ENCODE measurements at places on chromosomes 11 and 22. TPM values are rescaled to one million over a fixed set of nuclear protein-coding genes. Genes with fewer than 3 reads are reported as not detected.

RAB38 gene
- total RNA-seq, result 3.1 TPM

FAM227A gene
- 3.6 TPM for total RNA-seq

- no peaks in the 10 kb centered on the region for H3K36me3 ChIP-seq
- DNase-seq, result no peak
- H3K4me3 ChIP-seq, result no peak overlapping the region
- no peaks in the 10 kb centered on the region for H3K27me3 ChIP-seq
Measured at GRCh38 chr11:115942011-115942410, 437.8 kb upstream of the CADM1 start.

DNA sequence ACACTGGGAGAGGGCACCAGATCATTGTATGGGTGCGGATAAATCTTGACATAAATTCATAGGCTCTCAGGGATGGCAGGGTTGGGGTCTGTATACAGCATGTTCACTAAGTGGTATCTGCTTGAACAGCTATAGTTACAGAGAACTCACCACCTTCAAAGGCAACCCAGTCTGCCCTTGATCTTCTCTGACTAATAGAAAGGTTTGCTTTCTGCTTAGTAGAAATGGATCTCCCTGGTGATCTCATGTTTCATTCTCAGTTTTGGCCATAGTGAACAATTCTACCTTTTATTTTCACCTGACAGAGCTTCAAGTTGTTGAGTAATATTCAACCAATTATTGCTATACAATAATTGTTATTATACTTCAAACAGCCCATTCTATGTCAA, 32.4 kb downstream of the CNTF start:
- no peak overlapping the region for H3K4me3 ChIP-seq
- H3K36me3 ChIP-seq, result no peaks in the 10 kb centered on the region
- DNase-seq, result no peak

GRCh38 chr22:23387827-23388516, 192.1 kb downstream of the IGLL1 start:
- H3K4me1 ChIP-seq, result peaks cover 5% of the 10 kb centered on the region
- no peaks in the 10 kb centered on the region for H3K27me3 ChIP-seq
- H3K36me3 ChIP-seq, result no peaks in the 10 kb centered on the region

GRCh38 chr11:35337136-35337913, 82.0 kb downstream of the SLC1A2 start:
- H3K4me1 ChIP-seq, result peaks cover 38% of the 10 kb centered on the region
- H3K27me3 ChIP-seq, result no peaks in the 10 kb centered on the region
- peak; percentile 67 for DNase-seq
- H3K4me3 ChIP-seq, result no peak overlapping the region
- no peaks in the 10 kb centered on the region for H3K36me3 ChIP-seq
- peak overlapping the region; percentile 54 for H3K27ac ChIP-seq

- H3K4me1 ChIP-seq, result peaks cover 61% of the 10 kb centered on the region
- peak; percentile 83 for DNase-seq
- no peaks in the 10 kb centered on the region for H3K36me3 ChIP-seq
Measured at GRCh38 chr22:18057568-18058209, 20.1 kb upstream of the PEX26 start.

CD3D gene
- total RNA-seq, result 1.6 TPM

GRCh38 chr11:121938076-121938475, 177.9 kb downstream of the BLID start:
- H3K4me3 ChIP-seq, result no peak overlapping the region
- H3K27me3 ChIP-seq, result no peaks in the 10 kb centered on the region
- no peaks in the 10 kb centered on the region for H3K36me3 ChIP-seq
- H3K4me1 ChIP-seq, result no peaks in the 10 kb centered on the region
- no peak for DNase-seq

DNA sequence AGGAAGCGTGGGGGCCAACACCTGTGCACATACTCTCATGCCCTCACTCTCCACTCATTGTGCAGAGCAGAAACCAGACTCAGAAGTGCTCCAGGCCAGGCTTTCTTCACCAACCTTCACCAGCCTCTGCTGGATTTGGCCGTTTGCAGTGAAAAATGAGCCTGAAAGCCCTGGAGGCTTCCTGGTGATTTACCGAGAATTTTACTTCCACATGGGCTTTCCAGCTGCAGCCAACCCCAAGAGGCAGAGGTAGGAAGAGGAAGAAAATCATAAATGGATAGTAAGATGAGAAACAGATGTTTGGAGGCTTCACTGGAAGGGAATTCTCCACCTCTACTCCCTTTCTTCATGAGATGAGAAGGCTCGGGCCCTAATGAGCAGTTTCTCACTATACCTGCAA, 155.4 kb downstream of the ETS1 start:
- H3K27ac ChIP-seq, result no peak overlapping the region
- no peak for DNase-seq
- no peak overlapping the region for H3K4me3 ChIP-seq

ANO5 gene
- total RNA-seq, result 3.3 TPM

CCDC87 gene
- not detected for total RNA-seq

TSPAN18 gene
- 3.0 TPM for total RNA-seq

GRCh38 chr22:38449776-38450175, 5.2 kb downstream of the KCNJ4 start:
- H3K27me3 ChIP-seq, result no peaks in the 10 kb centered on the region
- no peaks in the 10 kb centered on the region for H3K36me3 ChIP-seq
- DNase-seq, result no peak
- H3K4me1 ChIP-seq, result peaks cover 6% of the 10 kb centered on the region
- H3K27ac ChIP-seq, result no peak overlapping the region
